ENCODE measurements at places on chromosomes 13 and 19.

GRCh38 chr19:44611812-44612295 lies 1.5 kb upstream of the IGSF23 start:
- no peak for DNase-seq

DNA sequence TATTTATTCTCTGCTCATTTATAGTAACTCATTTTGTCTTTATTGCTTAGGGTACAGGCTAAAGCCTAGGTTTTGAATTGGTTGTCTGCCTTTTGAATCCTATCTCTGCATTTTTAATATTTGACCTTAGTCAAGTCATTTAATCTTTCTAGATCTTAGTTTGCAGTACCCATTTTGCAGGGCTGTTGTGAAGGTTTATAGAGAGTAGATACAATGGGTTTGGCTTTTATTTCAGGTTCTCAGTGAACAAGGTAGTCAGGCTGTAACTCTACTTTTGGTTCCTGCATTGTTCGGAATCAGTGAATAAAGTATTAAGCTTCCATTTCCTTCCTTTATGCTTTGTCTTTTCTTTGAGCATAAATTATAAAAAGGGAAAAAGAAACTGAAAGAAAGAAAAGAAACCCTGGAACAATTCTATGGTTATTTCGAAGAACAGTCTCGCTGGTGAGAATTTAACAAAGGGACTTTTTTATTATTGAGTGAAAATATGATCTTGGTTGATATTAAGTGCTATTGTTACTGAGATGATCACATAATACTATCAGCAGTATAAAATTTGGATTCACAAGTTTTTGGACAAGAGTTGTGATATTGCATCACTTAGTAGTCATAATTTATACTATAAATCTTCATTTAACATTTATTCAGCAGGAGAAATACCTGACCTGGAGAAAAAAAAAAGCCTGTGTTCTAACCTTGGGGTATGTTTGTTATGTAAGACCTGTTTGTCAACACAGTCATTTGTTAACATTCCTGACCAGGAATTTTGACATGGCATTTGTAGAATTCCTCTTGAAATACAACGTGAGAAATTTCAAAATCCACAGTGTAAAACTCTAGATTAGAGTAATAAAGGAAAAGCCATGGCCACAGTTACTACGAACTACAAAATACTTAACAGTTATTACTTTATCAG lies 91.3 kb downstream of the ZMYM2 start:
- no peak for DNase-seq

GRCh38 chr13:113404723-113405471 lies 41.0 kb upstream of the GRTP1 start:
- DNase-seq: no peak

- DNase-seq: no peak
Observed at GRCh38 chr19:9939301-9939913, 3.1 kb upstream of the OLFM2 start.

DNA sequence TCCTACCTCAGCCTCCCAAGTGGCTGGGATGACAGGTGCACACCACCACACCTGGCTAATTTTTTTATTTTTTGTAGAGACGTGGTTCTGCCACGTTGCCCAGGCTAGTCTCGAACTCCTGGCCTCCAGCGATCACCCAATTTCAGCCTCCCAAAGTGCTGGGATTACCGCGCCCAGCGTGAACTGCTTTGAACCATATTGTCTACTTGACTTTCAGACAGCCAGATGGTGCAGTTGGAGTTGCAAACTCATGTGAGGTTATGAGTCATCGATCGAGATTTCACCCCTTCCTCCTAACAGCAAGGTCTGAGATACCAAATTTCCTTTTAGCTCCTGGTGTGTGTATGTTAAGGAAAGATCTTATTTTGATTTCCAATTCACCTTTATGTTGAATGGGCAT lies 2.7 kb downstream of the SLC27A1 start:
- DNase-seq: no peak

DNA sequence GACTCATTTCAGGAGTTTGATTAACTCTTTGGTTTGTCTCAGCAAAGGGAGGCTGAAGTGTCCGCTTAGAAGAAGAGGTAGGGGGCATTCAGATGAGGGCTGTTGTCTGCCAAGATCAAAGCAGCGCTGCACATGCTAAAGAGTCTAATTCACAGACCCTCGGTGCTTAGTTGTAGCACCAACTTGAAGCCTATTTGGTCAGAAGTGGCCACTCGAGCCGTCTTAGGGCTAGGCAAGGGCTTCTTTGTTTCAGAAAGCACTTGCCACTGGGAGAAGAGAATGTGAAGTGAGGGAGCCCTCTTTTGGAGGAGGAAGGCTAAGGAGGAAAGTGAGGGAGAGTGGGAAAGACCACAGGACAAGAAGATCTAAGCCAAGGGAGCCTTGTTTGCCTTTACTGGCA lies 313.4 kb upstream of the TMTC4 start:
- DNase-seq: no peak

GRCh38 chr19:41705393-41706174 lies 2.8 kb upstream of the CEACAM5 start:
- peak; percentile 54 for DNase-seq

- DNase-seq: peak; percentile 91
Observed at GRCh38 chr13:102800145-102801041, 1.5 kb downstream of the BIVM start.

- no peak for DNase-seq
Observed at GRCh38 chr13:77372275-77372674, 45.4 kb upstream of the MYCBP2 start.

DNA sequence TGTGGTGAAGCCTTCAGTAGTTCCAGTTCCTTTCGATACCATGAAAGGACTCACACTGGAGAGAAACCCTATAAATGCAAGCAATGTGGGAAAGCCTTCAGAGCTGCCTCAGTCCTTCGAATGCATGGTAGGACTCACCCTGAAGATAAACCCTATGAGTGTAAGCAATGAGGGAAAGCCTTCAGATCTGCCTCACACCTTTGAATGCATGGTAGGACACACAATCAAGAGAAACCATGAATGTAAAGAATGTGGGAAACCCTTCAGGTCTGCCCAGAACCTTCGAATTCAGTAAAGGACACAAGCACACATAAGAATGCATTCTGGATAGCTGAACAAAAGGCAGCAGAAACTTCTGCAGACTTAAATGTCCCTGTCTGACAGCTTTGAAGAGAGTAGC lies 18.3 kb downstream of the ZNF69 start:
- DNase-seq: no peak

DNA sequence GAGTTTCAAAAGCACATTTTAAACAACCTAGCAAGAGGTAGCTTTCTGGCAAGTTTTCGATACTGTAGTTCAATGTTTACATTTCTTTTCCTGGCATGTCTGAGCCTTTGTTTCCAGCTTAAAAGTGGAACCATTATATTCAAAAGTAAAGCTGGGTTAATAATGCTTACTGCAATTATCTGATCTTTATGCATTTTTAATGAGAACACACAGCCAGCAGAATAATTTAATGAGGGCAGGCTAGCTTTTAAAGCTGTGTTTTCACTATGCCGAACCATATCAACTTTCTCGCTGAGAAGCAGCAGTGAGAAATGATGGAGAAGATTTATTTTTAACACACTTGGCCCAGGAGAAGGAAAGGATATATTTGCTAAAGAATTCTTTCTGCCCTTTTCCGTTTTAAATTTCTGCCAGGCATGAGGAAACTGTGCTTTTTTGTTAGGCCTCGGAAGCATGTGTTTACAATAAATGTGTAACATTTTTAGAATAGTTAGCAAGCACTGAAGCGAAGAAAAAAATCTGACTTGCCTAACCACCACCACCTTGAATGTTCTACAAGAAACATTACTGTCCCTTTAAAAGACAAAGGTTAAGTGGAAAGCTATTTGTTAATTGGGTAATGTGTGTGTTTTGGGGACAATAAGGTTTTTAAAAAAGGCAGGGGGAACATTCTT lies 1.0 kb downstream of the MBNL2 start:
- no peak for DNase-seq

GRCh38 chr13:26956522-26957142 lies 196.0 kb upstream of the GPR12 start:
- DNase-seq: no peak

- no peak for DNase-seq
Observed at GRCh38 chr19:13652810-13653590, 111.3 kb upstream of the MRI1 start.

DNA sequence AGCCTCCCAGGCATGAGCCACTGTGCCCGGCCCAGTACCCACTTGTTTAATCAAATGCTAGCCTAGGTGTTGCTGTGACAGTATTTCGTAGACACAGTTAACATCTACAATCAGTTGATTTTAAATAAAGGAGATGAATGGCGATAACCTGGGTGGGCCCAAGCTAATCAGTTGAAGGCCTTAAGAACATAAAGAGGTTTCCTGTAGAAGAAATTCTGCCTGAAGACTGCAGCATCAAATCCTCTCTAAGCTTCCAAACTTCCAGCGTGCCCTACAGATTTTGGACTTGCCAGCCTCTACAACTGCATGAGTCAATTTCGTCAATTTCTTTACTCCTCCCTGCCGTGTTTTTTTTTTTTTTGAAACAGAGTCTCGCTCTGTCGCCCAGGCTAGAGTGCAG lies 13.2 kb upstream of the SULT2A1 start:
- no peak for DNase-seq

DNA sequence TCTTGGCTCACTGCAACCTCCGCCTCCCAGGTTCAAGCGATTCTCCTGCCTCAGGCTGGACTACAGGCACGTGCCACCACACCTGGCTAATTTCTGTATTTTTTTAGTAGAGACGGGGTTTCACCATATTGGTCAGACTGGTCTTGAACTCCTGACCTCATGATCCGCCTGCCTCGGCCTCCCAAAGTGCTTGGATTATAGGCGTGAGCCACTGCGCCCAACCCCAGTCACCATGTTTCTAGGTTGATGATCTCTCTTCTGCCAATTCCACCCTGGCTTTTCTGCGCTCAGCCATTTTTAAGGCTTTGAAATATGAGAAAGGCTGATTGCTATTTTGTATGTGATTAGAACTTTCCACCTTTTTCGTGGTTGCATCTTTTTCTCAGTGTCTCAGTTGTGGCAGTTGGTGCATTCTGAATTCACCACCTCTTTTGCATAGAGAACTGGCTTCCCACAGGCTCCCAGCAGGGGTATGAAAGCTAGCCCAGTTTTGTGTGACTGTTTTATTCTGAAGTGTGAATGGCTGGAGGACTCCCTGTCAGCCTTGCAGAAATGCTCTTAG lies 15.5 kb downstream of the CEACAM1 start:
- peak; percentile 29 for DNase-seq

DNA sequence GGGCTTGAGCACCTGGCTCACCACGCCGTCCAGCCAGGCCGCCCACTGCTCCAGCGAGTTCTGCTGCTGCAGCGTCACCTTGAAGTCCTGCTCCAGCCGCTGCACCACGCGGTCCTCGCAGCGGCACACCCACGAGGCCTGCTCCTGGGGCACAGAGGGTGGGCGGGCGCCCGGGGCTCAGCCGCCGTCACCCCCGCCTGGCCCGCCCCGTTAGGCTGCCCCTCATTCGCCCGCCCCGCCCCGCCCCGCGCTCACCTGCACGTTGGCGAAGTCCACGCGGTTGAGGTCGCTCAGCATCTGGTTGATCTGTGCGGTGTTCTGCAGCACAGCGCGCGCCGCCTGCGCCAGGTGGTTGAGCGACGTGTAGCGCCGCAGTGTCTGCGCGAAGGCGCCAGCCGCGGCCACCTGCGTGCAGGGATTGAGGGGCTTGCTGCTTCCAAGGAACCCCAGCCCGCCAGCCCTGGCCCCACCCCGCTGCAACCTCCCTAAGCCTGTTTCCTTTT lies 11.3 kb downstream of the DCAF15 start:
- DNase-seq: no peak

DNA sequence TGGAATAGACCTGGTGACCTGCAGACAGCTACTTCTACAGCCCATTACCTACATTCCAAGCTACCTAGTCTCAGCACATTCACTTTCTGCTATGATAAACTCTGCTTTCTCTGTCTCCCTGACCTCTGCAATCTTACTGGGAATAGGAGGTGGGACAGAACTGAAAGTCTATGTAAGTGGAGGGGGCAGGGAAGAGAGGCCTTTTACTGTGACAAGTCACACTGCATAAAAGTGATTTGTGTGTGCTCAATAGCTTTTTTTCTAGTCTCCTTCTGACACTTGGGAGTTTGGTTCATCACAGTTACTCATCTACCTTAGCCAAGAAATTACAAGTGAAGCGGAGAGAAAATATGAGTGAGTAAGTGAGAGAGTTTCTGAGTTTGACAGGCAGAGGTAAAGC lies 322.4 kb downstream of the OLFM4 start:
- DNase-seq: no peak

DNA sequence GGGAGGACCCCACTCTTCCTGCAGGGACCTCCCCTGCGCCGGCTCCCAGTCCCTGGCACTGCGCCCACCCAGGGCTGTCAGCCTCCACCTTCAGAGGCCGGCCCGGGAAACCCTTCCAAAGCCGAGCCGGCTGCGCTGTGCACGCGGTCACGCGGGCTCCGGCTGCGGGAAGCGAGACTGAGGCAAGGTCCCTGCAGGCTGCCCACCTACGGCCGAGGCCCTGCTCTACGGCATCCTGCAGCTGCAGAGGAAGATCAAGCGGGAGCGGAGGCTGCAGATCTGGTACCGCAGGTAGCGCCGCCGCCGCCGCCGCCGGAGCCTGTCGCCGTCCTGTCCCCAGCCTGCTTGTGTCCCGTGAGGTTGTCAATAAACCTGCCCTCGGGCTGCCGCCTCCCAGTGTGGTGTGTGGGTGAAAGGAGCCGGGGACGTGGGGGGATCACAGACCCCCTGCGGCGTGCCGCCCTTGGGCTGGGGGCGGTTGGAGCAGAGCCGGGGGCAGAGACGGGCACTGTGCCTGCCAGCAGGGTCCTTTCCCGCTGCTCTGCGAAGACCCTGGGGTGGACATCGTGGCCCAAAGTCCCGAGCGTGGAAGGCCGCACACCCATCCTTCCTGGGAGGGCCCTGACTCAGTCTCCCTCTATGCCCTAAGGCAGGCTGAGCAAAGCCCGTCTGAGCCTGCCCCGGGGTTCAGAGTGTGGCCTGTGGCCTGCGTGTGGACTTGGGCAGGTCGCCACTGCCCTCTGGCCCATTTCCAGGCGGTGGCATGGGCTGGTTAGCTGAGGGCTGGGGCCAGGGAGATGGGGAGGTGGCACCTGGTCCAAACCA lies 5.9 kb downstream of the GAMT start:
- no peak for DNase-seq

DNA sequence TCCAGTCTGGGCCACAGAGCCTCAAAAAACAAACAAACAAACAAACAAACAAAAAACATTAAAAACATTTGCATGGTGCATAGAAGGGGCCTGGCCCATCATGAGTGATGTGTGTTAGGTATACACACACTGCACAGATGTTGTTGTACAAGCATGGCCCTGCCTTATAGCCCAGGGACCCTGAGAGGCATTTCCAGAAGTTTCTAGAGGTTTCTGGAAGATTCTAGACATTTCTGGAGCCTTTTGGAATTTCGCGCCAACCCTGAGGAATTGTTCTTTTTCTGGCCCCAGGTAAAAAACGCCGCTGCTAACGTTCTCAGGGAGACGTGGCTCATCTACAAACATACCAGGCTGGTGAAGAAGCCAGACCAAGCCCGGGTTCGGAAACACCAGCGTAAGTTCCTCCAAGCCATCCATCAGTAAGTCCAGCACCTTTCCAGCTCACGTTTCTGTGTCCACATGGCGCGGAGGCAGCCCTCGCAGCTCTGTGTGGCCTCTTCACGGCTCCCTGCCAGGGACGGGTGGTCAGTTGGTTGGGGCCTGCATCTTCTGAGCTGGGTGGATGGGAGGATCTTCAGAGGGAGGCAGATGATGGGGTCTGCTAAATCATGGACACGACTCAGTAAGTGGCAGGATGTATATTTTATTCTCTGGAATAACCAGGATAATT lies 18.4 kb upstream of the ARRDC2 start:
- DNase-seq: no peak

All from activated T-cell treated with anti-CD3 and anti-CD28 coated beads, Interleukin-2, amount 50 U/mL, for 48 hours (primary cell).